Stimulated activated CD4-positive, alpha-beta T cell treated with anti-CD3 and anti-CD28 coated beads, Interleukin-4, amount 100 ng/mL, for 1 hour (primary cell): ENCODE measurements at places on chromosomes 16 and 17.

DNA sequence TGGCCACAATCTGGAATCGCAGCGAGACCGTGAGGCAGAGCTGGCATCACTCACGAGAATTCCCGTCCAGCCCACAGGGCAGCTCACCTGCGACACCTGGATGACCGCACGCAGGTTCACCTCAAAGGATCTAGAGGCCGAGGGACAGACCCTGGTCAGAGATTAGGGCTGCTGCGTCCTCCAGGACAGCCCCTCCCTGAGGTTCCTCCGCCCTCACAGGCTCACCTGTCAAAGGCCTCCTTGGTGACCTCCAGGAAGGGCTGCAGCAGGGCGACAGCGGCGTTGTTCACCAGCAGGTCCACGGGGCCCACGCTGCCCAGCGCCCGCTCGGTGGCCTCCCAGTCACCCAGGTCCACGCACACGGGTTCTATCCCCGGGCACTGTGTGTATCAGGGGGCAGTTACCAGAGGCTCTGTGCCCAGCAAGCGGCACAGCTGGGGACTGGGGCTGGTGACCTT lies 834 bp downstream of the DCXR start:
- no peak for DNase-seq

GRCh38 chr16:50616883-50617645 lies 64.0 kb downstream of the SNX20 start:
- no peak for DNase-seq

DNA sequence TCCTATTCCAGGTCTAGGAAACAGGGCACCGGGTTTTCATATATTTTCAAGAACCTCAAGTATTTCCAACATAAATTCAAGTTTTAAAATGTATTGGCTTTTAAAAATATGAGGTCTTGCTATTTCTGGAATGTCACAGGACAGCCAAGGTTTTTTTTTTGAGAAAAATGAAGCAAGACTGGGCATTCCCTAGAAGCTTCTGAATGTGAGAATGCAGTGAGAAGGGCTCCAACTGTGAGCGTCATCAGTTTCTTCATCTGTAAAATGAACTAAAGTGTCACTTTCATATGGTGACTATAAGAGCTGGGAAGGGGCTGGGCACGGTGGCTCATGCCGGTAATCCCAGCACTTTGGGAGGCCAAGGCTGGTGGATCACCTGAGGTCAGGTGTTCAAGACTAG lies 455.8 kb upstream of the MAF start:
- DNase-seq: no peak

- DNase-seq: no peak
These were observed 13.2 kb downstream of the DYNLRB2 start for GRCh38 chr16:80554033-80554432.

DNA sequence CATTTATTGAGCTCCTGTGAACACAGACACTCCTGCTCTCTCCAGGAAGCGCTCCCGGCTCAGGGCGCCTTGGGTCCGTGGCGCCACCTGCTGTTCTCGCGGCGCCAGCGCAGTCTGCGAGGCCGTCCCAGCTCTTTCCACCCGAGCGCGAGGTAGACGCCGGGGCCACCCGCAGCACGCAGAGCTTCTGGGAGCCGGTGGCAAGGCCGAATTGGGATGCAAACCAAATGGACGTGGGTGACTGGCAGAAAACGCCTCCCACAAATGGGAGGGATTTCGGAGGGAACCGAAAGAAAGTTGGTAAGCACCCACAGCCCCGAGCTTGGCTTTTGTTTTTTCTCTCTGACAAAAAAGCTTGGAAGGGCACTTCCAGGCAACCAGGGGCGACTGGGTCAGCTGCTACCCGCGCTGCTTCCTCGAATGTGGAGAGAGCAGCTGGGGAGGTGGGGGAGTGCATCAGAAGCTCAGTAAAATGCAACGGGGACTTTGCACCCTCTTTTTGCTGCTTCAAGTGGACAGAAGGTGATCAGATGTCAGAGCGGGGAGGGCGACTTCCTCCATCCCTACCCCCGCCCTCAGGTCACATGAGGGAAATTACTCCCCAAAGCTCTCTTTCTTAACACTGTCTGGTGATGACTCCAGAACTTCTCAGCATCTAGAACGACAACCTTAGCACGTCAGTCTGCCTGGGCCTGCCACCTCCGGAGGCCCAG lies 13.5 kb upstream of the N4BP1 start:
- peak; percentile 81 for DNase-seq

DNA sequence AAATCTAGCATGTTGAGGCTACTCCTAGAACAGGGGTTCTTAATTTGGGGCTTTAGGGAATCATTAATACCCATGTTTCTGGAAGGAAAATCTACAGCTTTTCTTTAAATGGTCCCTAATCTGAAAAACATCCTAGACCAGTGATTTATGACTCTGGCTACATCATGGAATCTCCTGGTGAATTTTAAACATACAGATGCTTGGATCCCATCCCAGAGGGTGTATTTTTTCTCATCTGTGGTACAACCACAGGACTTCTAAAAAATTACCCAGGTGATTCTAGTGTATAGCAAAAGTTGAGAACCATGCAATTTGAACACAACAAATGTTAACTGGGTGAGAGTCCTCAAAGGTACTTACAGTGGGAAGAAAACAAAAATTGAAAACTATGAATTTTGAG lies 41.5 kb downstream of the KANSL1 start:
- no peak for DNase-seq

DNA sequence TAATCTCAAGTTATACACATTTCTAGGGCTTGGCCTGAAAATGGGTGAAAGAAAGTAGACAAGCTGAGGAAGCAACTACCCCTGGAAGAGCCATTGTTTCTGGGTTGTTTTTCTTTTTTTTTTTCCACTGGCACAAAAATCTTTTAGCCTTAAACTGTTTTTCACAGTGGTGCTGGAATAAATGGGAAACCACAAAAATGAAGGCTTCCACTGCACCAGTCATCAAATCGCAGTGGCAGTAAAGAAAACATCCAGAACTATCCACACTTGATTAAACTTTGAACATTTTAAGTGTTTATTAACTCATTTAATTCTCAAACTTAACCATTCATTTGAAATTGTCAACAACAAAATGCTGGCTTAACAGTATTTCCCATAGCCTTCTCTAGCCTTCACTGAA lies 14.3 kb downstream of the CMTM4 start:
- no peak for DNase-seq

DNA sequence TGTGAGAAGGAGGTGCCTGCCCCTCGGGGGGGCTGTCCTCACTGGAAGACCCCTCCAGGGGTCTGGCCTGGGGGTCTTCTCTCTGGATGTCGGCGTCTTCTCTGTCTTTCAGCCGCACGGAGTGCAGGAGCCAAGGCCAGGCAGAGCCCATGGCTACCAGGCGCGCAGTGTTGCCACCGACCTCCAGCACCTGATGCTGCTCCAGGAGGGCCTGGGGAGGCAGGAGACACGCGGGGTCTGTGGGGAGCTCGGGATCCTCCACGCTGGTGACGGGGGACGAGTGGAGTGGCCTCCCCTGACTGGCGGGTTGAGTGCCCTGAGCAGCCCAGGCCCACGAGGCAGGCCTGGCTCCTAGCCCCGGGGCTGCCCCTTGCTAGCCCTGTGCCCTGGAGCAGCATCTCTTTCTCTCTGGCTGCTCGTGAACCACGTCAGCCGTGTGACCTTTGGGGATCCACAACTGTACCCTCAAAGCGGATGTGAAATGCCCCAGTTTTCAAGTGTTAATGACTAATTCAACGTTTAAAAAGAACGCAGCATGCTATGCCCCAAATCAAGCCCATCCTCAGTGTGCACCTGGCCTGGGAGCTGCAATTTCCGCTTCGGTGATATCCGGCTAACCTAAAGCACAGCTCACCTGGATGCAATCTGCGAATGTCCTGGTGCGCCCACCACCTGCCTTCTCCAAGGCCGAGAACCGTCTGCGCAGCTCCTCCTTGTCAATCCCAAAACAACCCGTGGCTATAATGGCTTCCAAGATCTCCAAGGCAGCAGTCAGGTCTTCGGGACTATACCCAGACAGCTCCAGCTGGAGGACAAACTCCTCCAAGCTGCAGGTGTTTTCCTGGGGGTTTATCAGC lies 62.9 kb downstream of the IL21R start:
- DNase-seq: no peak

GRCh38 chr17:4375039-4375748 lies 8.7 kb upstream of the UBE2G1 start:
- peak; percentile 31 for DNase-seq

DNA sequence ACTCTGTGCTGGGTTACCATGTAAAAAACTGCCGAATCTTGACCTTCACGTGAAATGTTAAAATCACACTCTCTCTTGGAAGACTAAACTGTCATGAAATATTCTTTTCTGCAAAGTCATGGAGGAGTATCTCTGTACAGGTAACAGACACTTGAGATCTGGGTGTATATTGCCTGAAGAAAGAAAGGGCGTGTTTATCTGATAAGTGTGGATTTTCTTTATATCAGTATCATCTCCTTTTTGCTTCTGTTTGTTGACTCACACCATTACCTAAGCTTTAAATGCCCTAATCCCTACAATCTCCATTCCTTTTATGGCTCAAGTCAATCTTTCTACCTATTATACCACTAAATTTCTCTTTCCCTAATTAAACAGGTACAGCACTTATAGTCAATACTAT lies 673.2 kb upstream of the SOX9 start:
- DNase-seq: no peak

DNA sequence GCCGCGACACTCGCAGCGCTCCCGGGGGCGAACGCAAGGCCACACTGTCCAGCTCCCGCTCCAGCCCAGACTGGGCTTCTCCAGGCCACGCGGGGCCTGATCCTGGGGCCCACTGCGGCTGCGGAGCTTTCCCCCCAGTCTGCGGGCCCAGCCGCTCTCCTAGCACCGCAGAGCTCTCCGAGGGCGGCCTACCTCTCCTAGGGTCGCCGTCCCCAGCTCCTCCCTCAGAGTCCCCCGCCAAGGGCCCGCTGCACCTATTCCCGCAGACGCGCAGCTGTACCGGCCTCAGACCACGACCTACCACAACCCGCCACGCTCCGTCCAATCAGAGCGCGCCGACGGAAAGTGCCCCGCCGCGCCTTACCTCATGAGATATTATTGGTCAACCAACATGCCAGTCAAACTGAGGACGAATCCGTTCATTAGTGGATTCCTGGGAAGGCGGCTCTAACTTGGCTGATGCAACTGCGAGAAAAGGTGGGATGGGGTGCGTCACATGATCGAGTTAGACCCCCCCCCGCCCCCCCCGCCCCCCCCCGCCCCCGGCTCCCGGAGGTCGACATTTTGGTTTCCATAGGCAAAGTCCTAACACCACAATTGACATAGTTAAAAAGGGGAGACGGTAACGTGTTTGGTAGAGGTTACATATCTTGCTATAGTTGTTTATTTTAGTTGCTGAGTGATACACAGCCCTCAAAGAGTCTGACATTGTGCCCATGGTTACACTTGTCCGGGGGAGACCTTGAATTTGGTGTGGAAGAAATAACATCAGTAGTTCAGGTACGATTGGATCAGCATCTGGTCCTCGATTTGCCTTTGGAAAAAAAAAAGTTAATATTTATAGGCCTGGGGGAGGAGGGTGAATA lies at the start of gene AARS1:
TSS of gene AARS1 (minus strand) at position 278 of the 866 bp plus-strand sequence. CDS start 6,743 bp downstream, outside the sequence.
- DNase-seq: peak; percentile 93

GRCh38 chr17:40560592-40561293 lies 4.5 kb downstream of the CCR7 start:
- peak; percentile 75 for DNase-seq

- DNase-seq: no peak
These were observed 14.0 kb upstream of the RNF135 start for GRCh38 chr17:30956764-30957374.

DNA sequence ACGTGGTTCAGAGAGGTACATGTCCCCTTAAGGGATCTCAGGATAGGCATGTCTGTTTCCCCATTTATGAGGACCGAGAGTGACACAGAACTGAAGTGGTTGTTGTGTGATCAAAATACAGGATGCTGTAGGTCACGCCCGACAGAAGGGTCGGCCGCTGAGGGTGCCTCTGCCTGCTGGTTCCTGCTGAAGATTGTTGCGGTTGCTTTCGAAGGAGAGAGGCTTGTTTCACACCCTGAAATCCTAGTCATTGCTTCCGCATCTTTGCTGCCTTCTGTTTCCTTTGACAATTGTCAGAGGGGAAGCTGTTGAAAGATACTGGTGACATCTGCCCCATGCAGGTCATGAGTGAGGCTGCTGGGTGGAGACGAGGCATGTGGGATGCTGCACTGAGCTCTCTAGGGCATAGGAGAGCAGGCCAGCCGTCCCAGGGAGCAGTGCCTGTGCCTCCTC lies 3.8 kb upstream of the NAT9 start:
- DNase-seq: peak; percentile 34

- no peak for DNase-seq
These were observed 45.5 kb downstream of the PKD1L3 start for GRCh38 chr16:71954699-71955195.

GRCh38 chr16:85464383-85465305 lies 148.5 kb upstream of the GSE1 start:
- DNase-seq: no peak

DNA sequence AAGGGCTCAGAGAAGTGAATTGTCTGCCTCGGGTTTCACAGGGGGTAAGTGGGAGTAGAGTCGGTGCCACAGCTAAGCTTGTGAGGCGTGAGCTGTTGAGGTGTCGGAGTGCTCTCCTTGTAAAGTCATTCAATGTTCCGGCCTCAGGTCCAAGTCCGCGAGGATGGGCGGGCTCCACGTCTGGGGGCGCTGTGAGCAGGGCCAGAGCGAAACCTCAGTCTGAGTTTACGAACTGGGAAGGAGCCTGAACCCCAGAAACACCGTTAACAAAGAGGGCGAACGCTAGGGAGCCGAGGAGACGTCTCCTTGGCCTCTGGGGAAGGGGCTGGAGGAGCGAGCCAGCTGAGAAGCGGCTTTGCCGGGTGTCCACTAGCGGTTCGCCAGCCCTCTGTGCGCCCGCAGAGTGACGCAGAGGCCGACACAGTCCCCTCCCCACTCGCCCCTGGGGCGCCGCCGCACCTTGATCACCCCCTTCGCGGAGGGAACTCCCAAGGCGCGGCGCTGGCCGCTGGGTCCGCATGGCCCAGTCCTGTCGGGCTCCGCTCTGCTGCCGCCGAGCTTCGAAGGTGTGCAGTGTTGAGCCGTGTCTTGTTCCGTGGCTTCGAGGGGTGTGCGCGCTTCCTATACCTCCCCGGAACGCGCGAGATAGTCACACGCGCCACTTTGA lies 4.9 kb downstream of the IRX3 start:
- DNase-seq: no peak

- DNase-seq: no peak
These were observed 104.1 kb downstream of the CDH13 start for GRCh38 chr16:82730901-82731300.

DNA sequence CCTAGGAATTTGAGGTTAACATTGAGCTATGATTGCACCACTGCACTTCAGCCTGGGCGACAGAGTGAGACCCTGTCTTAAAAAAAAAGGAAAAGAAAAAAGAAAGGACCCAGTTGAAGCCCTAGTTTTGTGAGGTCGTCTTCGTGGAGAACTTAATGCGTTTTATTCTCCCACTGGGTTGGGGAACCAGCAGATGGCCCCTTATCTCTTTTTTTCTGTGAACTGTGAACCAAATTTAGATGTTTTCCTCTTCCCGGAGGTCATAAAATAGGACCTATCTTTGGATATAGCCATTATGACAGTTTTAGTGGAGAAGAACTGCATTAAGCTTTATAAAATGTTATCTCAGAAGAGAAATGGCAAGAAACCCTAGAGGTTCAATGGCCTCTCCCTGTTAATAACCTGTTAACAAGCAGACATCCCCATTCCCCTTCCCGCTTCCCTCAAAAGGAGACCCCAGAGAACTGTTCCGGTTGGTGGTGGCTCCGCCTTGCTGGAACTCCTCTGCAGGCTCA lies 23.5 kb downstream of the KIAA0513 start:
- DNase-seq: no peak

GRCh38 chr17:21524211-21524591 lies 148.0 kb downstream of the KCNJ12 start:
- DNase-seq: no peak

GRCh38 chr16:12461201-12461600 lies 342.5 kb downstream of the CPPED1 start:
- DNase-seq: no peak

GRCh38 chr16:47722046-47722445 lies 260.9 kb downstream of the PHKB start:
- DNase-seq: no peak
